Cardiac septum (tissue), 1 donor: ENCODE measurements at places on chromosomes 3 and 15. TPM values are rescaled to one million over a fixed set of nuclear protein-coding genes. Genes with fewer than 3 reads are reported as not detected.

- DNase-seq = no peak
Measured at GRCh38 chr3:171225708-171226107, 199.2 kb upstream of the SLC2A2 start.

EOMES gene
- total RNA-seq = not detected

DNA sequence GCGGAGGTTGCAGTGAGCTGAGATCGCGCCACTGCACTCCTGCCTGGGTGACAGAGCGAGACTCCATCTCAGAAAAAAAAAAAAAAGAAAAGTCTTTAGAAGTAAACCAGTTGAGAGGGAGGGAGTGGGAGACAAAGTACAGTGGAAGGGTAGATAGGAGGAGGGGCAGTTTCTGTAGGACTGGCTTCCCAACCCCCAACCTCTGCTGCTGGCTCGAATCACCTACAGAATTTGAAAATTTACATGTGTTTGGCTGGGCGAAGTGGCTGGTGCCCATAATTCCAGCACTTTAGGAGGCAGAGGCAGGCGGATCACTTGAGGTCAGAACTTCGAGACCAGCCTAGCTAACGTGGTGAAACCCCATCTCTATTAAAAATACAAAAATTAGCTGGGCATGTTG lies 24.1 kb upstream of the SEMA4B start:
- DNase-seq = no peak

- no peak for DNase-seq
Measured at GRCh38 chr15:51087513-51087912, 7.2 kb downstream of the TNFAIP8L3 start.

GRCh38 chr3:76991165-76991564 lies 48.7 kb upstream of the ROBO2 start:
- DNase-seq = no peak
